NT2/D1 (cell line): ENCODE measurements at places on chromosomes 4 and X.

DNA sequence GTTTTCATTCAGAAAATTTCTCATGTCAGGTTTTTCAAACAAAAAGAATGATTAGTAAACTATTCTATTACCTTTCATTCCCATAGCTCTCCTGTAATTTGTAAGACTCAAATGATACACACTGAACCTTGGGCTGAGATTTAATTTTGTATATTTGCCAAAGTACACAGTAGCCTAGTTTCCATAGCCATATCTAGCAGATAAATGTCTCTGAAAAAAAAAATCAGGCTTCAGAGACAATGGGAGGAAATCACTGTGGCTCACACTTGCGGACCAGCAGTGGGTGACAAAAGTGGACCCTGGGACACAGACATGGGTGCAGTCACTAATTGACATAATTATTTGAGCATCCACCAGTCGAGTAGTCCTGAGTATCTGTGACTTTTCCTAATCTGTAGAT lies 46.6 kb downstream of the MAOA start:
- no peak for DNase-seq

DNA sequence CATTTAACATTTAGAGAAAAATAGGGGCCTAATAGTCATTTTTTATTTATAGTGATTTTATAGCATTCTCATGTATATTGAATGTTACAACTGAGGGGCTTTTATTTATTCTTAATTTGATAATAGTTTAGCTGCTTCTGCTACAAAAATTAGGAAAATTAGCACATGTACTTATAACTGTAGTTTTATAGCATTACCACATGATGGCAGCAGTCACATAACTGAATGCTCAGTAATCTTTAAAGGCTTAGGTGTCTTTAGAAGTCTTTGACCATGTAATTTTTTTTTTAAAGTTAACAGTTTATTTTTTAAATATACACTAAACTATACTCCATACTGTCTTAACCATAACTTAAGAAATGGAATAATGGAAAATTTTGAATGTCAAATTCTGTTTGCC lies 136.6 kb downstream of the STAG2 start:
- DNase-seq, result no peak

- DNase-seq, result no peak
Measured at GRCh38 chr4:931194-931959, 739 bp downstream of the GAK start.

DNA sequence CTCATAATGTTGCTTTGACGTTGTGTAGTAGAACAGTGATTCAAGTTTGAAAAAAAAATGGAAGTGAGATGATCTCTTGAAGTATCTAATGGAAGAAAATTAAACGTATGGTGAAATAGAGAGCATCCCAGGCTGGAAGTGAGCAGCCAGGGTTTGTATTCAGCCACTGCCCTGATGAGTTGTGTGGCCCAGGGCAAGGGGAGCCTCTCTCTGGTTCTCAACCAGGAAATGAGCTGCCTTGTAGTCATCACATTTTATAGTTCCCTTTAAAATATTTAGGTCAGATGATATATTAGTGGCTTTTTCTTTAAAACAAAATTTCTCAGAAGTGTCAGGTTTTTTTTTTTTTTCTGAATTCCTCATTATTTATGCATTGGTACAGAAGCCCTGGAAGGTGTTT lies 150.3 kb downstream of the GPAT3 start:
- no peak for DNase-seq

DNA sequence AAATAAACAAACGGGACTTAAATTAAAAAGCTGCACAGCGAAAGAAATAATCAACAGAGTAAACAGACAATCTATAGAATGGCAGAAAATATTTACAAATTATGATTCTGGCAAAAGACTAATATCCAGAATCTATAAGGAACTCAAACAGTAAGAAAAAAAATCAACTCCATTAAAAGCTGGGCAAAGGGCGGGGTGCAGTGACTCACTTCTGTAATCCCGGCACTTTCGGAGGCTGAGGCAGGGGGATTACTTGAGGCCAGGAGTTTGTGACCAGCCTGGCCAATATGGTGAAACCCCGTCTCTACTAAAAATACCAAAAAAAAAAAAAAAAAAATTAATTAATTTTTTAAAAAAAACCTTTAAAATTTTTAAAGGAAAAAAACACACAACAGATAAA lies 109.0 kb downstream of the ATP11C start:
- DNase-seq, result no peak

DNA sequence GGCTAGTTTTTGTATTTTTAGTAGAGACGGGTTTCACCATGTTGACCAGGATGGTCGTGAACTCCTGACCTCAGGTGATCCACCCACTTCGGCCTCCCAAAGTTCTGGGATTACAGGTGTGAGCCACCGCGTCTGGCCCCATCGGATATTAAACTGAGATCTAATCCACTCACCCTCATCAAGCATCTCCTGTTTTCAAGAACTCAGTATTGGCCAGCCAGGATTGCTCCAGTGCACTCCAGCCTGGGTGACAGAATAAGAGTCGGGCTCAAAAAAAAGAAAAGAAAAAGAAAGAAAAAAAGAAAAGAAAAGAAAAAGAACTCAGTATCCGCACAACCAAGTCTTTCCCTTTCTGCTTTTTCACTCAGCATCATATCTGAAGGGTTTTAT lies 167.6 kb downstream of the OR13H1 start:
- no peak for DNase-seq

- DNase-seq, result no peak
Measured at GRCh38 chr4:121228848-121229247, 64.7 kb upstream of the TNIP3 start.

- DNase-seq, result no peak
Measured at GRCh38 chr4:44446801-44447562, 1.6 kb downstream of the KCTD8 start.
